Activated CD4-positive, alpha-beta T cell treated with anti-CD3 and anti-CD28 coated beads for 24 hours (primary cell): ENCODE measurements at places on chromosomes 1 and 21.

GRCh38 chr21:43936247-43936967, 71.4 kb downstream of the AGPAT3 start:
- DNase-seq = no peak

GRCh38 chr1:186865253-186865652, 36.5 kb downstream of the PLA2G4A start:
- DNase-seq = no peak

- no peak for DNase-seq
Measured at GRCh38 chr1:93504247-93505033, 56.5 kb downstream of the FNBP1L start.

DNA sequence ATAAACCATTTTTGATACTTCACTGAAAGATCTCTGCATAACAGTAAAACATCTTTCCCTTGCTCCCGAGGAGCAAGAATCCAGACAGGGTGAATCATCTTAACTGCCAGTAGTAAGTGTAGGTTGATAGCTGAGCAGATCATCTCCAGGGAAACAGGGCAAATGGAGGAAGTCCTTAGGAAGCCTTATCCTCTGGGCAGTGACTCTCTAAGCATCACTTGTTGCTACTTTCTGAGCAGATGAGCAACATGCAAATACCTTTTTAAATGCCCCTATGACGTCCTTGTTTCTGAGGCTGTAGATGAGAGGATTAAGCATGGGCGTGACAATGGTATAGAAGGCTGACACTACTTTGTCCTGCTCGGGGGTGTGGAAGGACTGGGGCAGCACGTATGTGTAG, 8.9 kb downstream of the OR2T11 start:
- DNase-seq = no peak

- no peak for DNase-seq
Measured at GRCh38 chr21:14737922-14738321, 191.8 kb upstream of the SAMSN1 start.

DNA sequence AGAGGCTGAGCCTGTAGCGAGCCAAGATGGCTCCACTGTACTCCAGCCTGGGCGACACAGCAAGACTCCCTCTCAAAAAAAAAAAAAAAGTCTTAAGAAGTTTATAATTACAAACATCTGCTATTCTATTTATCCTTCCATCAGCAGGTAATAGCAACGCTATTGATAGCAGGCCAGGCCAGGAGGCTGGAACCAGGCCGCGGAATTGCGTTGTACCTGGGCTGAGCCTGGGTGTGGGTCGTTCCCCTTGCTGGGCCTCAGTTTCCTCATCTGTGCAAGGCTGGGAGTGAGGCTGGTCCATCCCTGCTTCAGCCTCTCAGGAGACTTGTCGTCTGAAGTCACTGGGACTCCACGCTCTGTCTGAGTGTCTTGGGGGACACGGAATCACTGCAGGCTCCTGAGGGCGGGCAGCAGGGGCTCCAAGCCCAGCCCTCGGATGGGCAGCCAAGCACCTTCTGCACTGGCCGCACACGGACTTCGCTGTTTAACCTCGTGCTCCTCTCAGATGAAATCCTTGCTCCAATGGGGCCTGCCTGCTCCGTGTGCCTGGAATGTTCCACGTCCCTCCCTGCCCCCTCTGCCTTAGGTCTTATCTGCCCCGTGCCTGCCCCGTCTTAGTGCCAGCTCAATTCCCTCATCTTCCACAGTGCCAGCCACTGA, 103.9 kb upstream of the C1orf174 start:
- no peak for DNase-seq

DNA sequence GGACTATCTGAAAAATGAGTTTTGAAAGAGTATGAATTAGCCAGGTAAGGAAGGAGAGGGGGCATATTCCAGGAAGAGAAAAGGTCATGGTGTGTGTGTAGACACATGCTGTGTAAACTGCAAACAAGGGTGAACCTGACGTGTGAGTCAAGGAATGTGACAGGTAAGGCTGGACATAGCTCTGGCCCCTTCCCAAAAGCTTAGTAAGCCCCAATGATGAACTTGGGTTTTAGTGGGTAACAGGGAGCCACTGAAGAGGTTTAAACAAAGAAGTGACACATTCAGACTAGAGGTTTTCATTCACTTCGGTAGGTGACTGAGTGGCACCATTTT, 36.7 kb downstream of the EGLN1 start:
- DNase-seq = no peak

- peak; percentile 12 for DNase-seq
Measured at GRCh38 chr1:31010086-31010989, 55.2 kb downstream of the PUM1 start.

- peak; percentile 17 for DNase-seq
Measured at GRCh38 chr1:116986421-116987255, 14.9 kb upstream of the CD101 start.

- DNase-seq = no peak
Measured at GRCh38 chr1:33228935-33229487, 27.3 kb upstream of the ZNF362 start.

DNA sequence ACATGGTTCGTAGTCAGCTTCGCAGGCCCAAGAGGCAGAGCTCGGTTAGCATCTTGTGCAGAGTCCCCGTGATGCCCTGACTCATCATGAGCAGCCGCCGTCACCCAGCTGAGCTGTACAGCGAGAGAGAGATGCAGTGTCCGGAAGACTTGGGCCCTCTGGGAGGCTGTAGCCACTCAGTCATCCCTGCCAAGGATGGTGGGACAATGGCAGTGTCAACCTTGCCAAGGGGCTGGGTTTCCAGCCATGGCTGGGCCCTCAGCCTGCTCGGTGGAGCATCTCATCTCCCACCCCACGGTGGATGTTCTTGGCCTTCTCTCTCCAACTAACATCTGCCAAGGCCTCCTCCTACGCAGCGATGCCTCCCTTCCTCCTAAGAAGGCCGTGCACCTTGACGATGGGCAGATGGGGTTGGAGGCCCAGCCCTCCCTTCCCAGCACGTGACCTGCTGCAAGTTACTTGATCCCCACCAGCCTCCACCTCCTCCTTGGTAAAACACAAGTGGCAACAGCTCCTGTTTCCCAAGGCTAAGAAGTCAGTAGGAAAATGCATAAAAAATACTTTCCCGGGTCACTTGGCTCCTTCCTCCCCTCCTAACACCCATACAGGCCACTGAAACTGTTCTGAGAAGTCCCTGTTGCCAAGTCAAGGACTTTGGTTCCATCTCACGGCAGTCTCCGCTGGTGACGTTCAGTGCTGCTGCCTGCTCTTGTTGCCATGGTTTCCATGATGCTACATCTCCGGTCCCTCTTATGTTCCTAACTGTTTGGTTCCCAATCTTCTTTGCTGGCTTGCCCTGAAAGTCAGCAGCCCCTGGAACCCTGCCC, 384.7 kb upstream of the VAMP3 start:
- DNase-seq = no peak

DNA sequence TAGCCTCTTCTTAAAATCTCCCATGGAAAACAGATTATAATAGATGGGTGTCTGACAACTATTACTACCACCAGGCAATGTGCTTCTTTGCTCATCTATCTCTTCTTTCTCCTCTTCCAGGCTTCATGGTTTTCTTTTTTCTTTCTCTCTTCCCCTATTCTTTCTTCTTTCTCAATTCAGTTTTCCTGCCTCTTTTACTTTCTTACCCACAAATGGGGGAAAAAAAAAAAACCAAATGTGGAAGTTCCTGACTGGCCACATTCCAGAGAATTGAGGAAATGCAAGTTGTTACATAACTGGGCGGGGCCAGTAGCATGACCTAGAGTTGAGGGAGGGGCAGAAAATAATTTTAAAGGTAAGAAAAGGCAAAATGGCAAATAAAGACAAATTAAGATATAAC, 10.9 kb upstream of the SMG7 start:
- DNase-seq = no peak

DNA sequence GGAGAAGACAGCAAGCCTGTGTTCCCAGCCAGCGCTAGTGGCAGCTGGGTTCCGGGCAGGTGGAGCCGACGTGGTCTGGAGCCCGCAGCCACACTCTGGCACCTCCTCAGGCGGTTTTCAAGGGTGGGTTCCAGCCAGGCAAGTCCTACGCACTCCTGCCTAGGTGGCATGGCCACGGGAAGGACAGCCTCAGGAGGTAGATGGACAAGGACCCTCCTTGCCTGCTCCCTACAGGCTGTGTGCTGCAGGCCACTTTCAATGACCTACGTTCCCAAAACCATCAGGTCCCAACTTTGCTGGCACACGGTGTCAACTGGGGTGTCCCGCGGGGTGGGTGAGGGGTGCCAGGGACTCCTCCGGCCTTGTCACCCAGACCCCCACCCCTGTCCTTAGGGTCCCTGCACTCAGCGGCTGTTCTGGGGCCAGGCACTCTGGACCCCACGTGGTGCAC, 6.7 kb upstream of the PTGER3 start:
- DNase-seq = no peak

- no peak for DNase-seq
Measured at GRCh38 chr21:43900078-43900385, 35.0 kb downstream of the AGPAT3 start.

DNA sequence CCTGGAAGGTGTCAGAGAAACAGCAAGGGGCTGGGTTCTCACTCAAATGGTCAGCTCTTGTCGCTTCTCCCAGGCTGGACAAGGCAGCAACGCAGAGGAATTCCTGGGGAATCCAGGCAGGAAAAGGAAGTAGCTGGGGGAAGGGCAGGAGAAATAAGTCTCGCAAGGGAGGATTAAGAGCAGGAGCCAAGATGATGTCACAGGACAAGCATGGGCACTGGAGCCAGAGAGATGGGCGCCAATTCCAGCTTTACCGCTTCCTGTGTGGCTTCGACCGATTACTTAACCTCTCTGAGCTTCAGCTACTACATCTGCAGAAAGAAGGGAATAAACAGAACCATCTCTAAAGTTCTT, 70.5 kb downstream of the SSBP3 start:
- no peak for DNase-seq

- DNase-seq = no peak
Measured at GRCh38 chr1:208090388-208091301, 153.5 kb downstream of the PLXNA2 start.
